ENCODE measurements at places on chromosomes 5 and 9.

DNA sequence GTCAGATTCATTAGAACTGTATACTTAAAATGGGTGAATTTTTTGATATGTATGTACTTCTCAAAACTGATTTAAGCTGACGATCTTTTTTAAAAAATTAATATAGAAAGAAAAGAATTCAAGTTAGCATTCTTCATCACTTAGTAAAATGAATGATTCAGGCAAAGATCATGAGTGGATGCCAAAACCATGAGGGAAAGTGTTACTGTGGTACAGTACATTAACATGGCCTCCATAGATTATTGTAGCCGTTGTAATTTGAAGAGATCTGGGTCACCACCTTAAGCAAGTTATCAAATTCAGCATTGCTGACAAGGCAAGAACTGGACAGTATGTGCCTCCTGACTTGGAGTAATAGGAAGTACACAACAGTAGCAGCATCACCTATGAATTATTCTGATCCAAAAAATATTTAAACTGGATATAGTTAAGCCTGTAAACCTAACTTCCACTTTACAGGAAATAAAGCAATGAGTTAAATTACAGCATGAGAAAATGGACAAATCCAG, 29.7 kb downstream of the C9orf85 start:
- no peak for DNase-seq

DNA sequence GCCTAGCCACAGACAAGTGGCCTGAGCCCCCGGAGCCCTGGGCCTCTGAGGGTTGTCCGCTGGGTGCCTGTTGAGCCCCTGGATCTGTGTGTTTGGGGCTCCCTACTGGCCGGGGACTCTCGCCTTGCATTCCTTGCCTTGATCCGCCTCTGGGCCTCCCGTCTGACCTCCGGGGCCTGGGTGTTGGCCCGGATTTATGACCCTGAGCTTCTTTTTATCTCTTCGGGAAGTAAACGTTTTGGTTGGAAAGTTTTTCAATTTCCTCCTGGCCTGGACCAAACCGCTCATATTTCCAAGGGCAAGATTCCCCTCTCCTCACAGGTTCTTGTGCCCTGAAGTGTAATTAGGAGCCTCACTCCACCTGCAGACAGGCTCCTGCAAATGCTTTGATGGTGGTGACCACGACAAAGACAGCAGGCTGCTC, 69.3 kb upstream of the EGFLAM start:
- DNase-seq = no peak

- DNase-seq = no peak
Observed at GRCh38 chr5:174737330-174737729, 12.9 kb downstream of the MSX2 start.

- no peak for DNase-seq
Observed at GRCh38 chr5:156388233-156388632, 61.3 kb downstream of the SGCD start.

DNA sequence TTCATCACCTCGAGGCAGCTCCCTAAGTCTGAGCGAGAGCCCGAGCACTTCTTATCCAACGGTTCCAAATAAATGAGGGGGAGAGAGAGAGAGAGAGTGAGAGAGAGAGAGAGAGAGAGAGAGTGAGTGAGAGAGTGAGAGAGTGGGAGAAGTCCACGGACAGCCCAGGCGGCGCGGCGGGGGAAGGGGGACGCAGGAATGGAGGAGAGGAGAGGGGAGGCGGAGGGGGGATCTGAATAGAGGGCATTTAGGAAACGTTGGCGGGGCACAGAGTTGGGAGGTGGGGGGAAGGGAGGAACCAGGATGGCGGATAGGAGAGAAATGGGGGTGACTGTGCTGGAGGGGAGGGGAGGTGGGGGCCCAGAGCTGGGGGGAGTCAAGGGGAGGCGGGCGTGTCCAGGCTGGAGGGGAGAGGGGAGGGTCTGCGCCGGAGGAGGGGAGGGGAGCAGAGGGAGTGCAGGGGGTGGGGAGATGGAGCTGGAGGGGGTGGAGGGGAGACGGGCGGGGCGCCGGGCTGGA, 398 bp upstream of the BASP1 start:
- no peak for DNase-seq

DNA sequence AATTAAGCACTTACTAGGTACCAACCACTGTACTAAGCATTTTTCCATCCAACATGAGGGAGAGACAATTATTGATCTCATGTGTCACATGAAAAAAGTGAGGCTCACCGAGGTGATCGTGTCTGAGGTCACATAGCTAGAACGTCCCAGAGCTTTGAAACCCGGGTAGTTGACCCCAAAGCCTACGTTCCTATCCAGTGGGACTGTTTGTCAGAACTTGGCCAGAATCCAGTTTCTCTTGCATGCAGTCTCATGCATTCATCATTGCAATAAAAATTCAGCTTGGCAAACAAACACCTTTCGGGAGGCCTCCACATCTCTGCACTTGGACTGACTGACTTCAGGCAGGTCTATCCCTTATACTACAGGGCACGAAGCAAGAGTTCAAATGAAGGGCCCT, 23.4 kb upstream of the FAT2 start:
- no peak for DNase-seq

Data from foreskin melanocyte (primary cell).